ENCODE measurements at places on chromosomes 6 and 20.

GRCh38 chr20:19928328-19929011, 88.7 kb upstream of the NAA20 start:
- no peak for DNase-seq

- no peak for DNase-seq
These were observed 181.1 kb downstream of the RPS12 start for GRCh38 chr6:132995432-132995831.

DNA sequence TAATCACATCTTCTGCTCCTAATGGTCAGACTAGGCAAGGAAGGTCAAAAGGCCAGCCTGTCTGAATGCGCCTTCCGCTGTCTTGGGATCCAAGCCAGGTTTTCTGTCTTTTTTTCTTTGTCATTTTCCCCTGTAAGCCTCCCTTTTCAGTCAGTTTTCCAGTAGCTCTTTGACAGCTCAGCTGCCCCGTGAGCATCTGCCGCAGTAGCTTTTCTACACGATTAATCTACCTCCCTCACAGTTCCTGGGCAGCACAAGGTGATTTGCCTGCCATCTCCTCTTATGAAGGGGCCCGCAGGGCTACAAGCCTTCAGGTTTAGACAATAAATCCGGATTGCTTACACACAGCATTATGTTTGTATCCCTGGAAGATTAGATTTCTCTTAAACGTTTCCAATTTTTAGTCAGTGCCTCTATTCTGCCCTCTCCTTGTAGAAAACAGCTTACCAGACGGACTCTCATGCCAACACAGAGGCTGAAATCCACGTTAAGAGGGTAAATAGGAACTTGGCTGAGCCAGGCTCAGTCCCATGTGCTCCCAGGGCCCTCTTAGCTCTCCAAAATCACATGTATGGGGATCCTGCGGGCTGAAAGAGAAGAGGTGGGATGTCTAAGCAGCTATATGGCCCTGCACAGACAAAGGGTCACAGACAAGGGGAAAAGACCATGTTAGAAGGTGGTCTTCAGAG, 77.2 kb downstream of the LY86 start:
- no peak for DNase-seq

DNA sequence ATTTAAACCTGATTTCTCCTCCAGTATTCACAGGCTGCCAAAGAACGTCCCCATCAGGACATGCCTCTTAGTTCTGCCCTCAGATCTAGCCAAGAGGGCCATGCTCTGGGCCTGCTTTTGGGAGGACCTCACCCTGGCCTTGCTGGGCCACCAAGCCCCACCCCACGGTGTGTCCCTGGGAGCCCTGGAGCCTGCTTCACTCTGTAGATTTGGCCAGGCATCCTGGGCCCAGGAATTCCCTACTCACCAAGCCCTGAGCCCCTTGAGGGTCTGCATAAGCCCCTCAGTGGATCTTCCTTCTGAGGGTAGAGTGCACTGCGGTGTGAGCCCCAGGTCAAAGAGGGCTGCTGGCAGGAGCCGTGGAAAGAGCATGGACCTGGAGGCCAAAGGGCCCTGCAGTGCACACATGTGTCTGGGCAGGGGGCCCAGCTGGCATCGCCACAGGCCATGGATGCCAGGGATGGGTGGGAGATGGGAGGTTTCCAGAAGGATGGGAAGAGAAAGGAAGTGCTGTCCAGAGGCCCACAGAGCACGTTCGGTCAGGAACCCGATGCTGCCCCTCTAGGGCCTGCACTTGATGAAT, 98.0 kb downstream of the DACT2 start:
- DNase-seq: no peak

DNA sequence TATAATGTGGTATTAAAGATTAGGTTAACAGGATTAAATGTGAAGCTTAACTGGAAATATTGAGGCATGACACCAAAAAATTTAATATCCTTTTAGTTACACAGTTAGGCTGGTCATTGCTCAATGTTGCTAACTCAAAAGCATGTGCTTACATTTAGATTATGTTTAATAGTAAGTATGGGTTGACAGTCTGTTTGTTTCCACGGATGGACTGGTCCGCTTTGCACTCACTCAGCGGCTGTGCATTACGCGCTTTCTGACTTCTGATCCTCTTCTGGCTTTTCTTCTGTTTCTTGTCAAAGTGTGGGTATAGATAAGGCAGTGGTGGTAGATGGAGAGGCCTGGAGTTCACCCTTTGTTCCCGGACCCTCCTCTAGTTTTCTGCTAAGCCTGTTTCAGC, 174.9 kb downstream of the RIMS1 start:
- no peak for DNase-seq

- DNase-seq: peak; percentile 85
These were observed 21.5 kb downstream of the SYNJ2 start for GRCh38 chr6:158002951-158003853.

GRCh38 chr6:136011475-136011874, 160.0 kb downstream of the PDE7B start:
- DNase-seq: no peak

- DNase-seq: no peak
These were observed 76.4 kb downstream of the BACH2 start for GRCh38 chr6:90220273-90220672.

- no peak for DNase-seq
These were observed 90.0 kb upstream of the SIRPA start for GRCh38 chr20:1805161-1805581.

- DNase-seq: no peak
These were observed 248.9 kb upstream of the FOXQ1 start for GRCh38 chr6:1062786-1063545.

DNA sequence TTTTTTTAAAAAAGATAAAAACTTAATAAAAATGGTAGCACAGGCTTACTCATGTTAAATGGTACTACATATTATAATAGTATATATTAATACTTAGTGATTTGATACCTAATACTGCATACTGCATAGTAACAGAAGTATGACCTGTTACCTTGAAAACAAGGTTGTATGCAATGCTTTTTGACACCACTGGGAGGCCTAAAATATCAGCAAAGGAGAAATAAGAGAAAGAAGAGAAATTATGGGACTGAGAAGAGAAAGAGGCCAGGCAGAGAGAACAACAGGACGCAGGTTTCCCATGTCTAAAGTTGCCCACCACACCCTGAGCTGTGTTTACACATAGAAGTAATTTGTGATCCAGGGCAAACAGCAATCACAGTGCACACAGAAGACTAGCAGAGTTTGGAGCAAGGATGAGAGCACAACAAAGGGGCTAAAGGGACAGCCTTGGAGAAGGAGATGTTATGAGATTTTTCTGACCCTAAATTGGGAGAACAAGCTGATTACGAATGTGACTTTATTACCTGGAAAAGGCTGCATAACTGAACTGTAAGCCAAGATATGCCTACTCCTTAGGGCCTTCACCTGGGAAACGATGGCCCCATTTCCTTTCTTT, 73.2 kb downstream of the ROS1 start:
- peak; percentile 3 for DNase-seq

GRCh38 chr20:40960101-40960500, 68.5 kb upstream of the TOP1 start:
- DNase-seq: no peak

GRCh38 chr20:4944518-4945313, 56.6 kb downstream of the SLC23A2 start:
- no peak for DNase-seq

GRCh38 chr6:15246666-15247499, 1.0 kb downstream of the JARID2 start:
- DNase-seq: no peak

GRCh38 chr6:3053231-3053508, 15.1 kb upstream of the RIPK1 start:
- no peak for DNase-seq

- DNase-seq: no peak
These were observed 548 bp upstream of the HLA-DRA start for GRCh38 chr6:32439139-32439538.

GRCh38 chr6:81126150-81126549, 626.3 kb downstream of the TENT5A start:
- peak; percentile 36 for DNase-seq

DNA sequence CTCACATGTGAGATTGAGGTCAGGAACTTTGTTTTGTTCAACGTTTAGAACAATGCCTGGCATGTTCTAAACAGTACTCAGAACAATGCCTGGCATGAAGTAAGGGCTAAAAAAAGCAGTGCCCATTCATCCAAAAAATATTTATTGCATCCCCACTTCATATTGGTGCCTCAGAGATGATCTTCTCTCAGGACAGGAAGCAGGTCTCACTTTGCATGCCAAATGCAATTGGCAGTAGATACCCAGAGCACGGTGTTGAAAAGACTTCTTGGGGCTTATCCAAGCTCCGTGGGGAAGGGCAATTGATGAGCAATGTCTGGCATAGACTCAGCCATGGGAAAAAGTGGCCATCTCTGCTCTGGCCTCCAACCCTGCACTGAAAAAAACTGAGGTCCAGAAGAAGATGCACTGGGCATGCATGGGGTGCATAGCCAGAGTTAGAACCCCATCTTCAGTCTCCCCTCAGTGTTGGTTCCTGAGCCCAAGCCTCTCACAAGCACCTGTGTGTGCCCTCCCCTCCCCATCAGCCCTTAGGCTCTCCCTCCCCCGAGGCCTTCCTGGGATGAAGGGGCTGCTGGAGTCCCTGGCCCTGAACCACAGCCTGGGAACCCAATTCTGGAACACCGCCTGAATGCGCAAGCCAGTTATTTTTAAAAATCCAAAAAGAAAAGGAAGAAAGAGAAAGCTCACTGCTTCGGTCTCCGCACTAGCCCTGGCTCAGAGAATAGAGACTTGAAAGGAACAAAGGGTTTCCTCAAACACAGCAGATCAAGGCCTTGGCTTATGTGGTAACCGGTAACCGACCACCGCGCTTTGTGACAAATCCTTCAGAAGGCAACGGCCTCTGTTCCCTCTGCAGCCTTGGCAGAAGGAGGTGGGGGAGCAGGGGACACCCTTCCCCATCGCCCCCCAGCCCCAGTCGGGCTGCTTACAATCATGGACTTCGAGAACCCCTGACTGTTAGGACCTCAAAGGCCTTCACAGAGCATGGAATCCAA, 78.5 kb upstream of the SIRPA start:
- DNase-seq: peak; percentile 91

GRCh38 chr6:25132934-25133333, 146.2 kb upstream of the CARMIL1 start:
- DNase-seq: no peak

GRCh38 chr20:1001911-1002681, at the start of gene RSPO4:
TSS of gene RSPO4 (minus strand) at chr20:1002311. CDS start at chr20:1002164, 147 bp downstream.
- no peak for DNase-seq

Measured in GM04504 (cell line).